GDM1 (cell line): ENCODE measurements at places on chromosomes 4 and X.

GRCh38 chr4:47213971-47214370, 182.6 kb downstream of the GABRB1 start:
- no peak for DNase-seq

GRCh38 chr4:76216975-76217814, 3.6 kb upstream of the SCARB2 start:
- DNase-seq = no peak

GRCh38 chr4:31237233-31237632, 517.1 kb downstream of the PCDH7 start:
- no peak for DNase-seq

DNA sequence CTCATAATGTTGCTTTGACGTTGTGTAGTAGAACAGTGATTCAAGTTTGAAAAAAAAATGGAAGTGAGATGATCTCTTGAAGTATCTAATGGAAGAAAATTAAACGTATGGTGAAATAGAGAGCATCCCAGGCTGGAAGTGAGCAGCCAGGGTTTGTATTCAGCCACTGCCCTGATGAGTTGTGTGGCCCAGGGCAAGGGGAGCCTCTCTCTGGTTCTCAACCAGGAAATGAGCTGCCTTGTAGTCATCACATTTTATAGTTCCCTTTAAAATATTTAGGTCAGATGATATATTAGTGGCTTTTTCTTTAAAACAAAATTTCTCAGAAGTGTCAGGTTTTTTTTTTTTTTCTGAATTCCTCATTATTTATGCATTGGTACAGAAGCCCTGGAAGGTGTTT, 150.3 kb downstream of the GPAT3 start:
- no peak for DNase-seq
